ENCODE measurements at places on chromosomes 11 and 22. TPM values are rescaled to one million over a fixed set of nuclear protein-coding genes. Genes with fewer than 3 reads are reported as not detected.

LGALS12 gene
- total RNA-seq, result not detected

TBX10 gene
- not detected for total RNA-seq

VPREB1 gene
- not detected for total RNA-seq

JHY gene
- total RNA-seq, result 7.3 TPM

KRTAP5-8 gene
- not detected for total RNA-seq

RFPL3 gene
- not detected for total RNA-seq

NXPE4 gene
- not detected for total RNA-seq

MAPK8IP2 gene
- total RNA-seq, result 0.38 TPM

All from GM23248 (cell line).